ENCODE measurements at places on chromosomes 16 and 17.

DNA sequence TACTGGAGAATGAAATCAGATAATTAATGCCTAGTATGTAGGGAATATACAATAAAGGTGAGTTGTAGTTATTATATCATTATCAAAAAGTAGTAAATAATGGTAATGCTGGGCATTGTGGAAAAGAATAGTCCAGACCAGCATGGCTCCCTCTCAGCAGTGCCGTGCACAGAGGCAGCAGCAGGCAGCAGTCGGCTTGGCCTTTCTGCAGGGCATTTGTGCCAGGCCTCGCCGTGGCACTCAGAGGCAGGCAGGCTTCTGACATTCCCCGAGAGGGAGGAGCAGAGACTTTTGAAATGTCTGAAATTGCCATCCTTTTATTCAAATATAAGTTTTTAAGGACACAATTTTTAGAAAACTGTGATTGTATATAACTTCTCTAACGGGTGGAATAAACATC is 15.0 kb downstream of the KIAA0513 start:
- DNase-seq, result no peak

- DNase-seq, result no peak
These were observed 39.2 kb downstream of the GNA13 start for GRCh38 chr17:65017207-65017774.

DNA sequence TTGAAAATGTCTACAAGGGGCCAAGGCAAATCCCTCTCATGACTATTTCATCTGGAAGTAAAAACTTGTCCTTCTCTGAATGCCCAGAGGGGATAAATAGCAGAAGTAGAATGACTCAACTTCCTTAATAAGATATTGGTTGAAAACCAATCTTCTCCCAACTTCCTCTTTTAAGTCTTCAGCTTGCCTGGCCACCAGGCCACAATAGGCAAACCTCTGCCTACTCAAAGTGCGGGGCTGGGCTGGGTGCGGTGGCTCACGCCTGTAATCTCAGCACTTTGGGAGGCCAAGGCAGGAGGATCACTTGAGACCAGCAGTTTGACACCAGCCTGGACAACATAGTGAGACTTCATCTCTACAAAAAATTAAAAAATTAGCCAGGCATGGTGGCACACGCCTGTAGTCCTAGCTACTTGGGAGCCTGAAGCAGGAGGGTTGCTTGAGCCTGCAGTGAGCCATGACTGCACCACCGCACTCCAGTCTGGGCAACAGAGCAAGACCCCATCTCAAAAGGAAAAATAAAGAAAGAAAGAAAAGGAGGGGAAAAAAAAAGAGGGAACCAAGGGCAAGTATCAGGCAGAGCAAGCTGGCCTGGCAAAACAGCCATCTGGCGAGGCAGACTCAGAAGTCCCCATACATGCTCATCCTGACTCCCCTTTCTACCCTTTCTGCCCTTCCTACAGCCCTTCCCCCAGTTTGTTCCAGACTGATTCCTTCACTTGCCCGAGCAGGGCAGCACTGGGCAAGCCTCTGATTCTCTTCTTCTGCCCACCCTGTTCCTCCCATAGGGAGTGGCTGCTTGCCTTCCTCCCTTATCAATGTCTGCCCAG is 20.6 kb downstream of the MAP3K14 start:
- no peak for DNase-seq

DNA sequence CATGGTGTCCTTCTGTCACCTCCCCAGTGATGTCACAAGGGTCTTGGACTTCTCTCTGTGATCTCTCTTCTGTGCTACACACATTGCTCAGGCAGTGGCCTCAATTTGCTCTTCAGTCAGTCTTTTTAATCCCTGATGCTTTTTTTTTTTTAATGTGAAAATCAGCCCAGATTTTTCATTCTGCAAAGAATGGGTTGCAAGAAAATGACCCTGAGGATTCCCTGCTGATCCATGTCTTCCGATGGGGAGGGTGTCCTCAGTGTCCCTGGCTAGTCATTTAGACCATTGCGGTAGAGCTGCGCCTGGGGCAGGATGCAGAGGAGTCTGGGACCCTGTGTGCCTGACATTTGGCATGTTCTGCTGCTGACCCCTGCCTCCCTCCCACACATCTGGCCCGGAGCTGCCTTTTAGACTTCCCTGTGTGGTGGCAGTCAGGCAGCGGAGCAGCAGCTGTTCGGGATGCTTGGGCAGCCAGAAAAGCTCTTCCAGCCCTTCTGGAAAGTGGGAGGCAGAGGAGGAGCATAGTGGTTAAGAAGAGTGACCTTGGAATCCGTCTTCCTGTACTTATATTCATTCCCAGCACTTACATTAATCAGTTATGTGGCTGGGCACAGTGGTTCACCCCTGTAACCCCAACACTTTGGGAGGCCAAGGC is 12.3 kb downstream of the GPT2 start:
- no peak for DNase-seq

- DNase-seq, result no peak
These were observed 6.3 kb downstream of the SAP30BP start for GRCh38 chr17:75673487-75673886.

DNA sequence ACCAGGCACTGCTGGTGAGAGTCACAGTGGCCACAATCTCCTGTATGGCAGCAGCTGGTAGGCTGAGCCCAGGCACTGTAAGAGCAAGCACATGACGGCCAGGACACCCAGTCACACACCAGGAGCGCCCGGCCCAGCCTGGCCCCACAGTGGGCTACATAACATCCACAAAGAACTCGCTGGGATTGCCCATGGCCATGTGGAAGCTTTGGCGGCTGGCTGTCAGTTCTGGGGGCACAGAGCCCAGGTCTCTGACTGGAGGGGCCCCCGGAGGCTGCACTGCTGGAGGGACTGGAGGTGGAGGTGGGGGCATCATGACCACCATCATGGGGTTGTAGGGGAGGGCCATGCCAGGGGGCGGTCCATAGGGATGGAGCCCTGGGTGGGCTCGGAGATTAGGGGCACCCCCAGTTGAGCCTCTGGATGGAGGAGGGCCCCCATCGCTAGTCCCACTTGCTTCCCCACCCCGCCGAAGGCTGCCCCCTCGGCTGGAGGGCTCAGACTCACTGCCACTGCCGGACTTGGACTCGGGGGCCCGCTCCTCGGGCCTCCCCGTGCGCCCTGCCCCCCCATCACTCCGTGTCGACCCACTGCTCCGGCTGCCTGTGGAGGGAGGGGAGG is 6.1 kb downstream of the ACADVL start:
- no peak for DNase-seq
